ENCODE measurements at places on chromosomes 16 and 17.

DNA sequence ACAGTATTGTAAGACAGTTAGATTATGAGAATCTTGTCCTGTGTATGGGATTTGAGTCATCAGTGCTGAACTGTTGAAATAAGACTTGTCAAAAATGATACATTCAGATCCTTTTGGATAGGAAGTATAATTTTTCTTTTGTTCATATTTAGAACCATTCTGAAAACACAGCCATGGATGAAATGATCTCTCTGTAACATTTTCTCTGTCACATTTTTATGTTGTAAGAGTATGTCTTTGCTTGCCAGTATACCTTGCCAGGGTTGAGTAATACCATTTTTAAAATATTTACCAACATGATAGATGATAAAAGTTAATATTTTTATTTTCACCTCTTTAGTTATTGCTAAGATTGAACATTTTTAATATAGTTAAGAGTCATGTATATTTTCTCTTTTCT lies 45.0 kb downstream of the NSRP1 start:
- DNase-seq, result no peak

DNA sequence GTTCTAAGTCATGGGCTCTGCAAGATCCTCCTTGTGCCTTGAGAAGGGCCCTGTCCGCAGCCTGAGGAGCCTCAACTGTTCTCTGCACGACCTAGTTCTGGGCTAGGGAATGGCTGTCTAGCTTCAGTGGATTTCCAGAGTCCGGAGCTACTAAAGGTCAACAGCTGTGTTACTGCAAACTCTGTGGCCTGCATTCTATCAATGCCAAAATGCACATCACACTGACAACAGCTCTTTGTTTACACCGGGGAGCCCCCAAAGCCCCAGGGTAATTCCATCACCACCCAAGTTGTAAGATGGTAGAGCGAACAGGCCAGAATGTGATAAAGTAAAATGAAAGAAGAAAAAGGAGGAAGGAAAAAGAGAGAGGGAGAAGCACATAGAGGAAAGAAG lies 610.2 kb downstream of the MAF start:
- DNase-seq, result no peak

- no peak for DNase-seq
Measured at GRCh38 chr16:75267631-75268264, 16.3 kb upstream of the BCAR1 start.

- no peak for DNase-seq
Measured at GRCh38 chr16:83623892-83624291, 183.9 kb upstream of the HSBP1 start.

DNA sequence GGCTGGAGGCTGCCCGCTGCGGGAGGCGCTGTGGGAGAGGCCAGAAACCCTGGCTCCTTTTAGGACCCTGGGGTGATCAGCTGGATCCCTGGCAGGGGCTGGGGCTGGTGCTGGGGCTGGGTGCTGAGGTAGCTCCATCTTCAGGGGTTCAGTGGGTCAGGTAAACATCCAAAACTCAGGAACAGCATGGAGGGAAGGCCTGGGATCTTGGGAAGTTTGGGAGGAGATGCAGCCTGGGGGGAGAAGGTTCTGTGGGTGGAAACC lies 21.0 kb downstream of the ADGRG5 start:
- no peak for DNase-seq

- no peak for DNase-seq
Measured at GRCh38 chr17:77160875-77161530, 20.2 kb downstream of the SEC14L1 start.

GRCh38 chr16:11391576-11391975 lies 46.3 kb downstream of the RMI2 start:
- DNase-seq, result no peak

DNA sequence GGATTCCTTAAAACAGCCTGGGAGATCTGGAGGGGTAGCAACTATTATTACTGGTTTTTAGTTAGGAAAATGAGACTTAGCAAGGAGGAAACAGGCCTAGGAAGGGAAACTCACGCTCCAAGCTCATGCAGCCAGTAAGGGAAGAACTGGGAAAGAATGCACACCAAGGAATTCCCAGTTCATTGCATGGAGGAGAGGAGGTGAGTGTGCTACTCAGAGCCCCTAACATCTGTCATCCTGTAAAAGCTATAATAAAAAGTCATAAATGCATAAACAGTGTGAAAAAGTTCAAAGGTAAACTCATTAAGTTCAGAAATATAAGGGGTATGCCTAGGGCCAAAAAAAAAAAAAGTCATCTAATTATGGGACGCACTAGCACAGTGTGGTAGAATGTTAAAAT lies 25.9 kb downstream of the TMEM98 start:
- DNase-seq, result no peak

- no peak for DNase-seq
Measured at GRCh38 chr17:16917671-16918394, 54.1 kb downstream of the TNFRSF13B start.

GRCh38 chr16:397736-398332 lies 835 bp downstream of the NME4 start:
- DNase-seq, result no peak

- DNase-seq, result no peak
Measured at GRCh38 chr17:40331743-40332641, 23.0 kb downstream of the RARA start.

DNA sequence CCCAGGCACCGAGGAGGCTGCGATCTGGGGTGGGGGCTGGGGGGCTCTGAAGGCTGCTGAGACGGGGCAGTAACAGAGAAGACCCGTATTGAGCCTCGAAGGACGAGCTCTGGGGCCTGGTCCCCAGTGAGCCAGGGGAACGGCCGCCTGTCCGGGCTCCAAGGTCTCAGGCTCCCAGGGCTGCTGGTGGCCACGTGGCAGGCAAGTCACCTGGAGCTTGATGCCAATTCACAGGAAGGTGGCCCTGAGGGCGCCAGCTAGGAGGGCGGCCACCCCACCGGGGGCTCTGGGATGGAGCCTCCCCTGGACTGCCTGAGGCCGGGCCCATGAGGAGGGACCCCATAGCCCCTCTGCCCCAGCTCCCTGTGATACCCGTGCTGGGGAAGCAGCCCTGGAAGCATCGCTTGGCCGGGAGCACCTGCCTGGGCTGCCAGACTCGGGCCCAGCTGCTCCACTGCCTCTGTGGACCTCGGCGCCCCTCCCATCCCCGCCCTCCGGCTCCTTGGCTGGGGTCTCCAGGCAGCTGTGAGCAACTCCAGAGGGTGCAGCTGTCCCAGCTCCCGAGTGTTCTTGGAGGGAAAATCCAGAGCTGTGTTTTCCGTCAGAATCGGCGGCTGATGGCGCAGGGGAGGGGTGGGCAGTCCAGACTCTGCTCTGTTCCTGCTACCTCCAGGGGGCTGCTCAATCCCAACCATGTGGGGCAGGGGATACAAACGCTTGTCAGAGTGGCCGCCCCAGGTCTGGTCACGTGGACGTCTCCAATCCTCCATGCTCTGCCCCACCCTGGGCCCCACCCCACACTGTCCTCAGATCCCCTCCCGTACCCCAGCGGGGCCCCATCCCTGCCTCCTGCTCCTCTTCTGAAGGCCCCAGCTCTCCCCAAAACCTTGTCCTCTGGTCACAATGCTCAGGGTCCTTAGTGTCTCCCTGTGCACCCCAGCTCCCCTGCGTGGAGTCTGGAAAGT lies 67.2 kb upstream of the GNG13 start:
- DNase-seq, result no peak

GRCh38 chr17:30217054-30217453 lies 18.4 kb downstream of the SLC6A4 start:
- no peak for DNase-seq

DNA sequence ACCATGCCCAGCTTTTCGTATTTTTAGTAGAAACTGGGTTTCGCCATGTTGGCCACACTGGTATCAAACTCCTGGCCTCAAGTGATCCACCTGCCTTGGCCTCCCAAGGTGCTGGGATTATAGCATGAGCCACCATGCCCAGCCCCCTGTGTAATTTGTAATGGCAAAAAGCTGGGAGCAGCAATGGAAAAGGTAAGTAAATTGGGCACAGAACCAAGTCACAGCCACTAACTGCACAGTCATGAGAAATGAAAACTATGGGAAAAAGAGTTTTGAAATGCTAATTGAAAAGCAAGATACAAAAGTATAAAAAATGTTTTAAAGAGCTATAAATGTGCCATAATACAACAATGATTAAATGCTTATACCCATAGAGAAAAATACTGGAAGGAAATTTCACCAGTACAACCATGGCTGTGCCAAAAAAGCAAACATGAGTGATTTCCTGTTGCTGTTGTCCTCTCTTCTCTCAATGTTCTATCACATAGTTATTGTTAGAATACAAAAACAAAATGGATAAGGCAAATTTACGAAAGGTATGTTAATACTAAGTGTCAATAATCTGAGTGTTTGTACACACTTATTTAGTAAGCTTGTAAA lies 6.2 kb downstream of the NTAN1 start:
- DNase-seq, result no peak

DNA sequence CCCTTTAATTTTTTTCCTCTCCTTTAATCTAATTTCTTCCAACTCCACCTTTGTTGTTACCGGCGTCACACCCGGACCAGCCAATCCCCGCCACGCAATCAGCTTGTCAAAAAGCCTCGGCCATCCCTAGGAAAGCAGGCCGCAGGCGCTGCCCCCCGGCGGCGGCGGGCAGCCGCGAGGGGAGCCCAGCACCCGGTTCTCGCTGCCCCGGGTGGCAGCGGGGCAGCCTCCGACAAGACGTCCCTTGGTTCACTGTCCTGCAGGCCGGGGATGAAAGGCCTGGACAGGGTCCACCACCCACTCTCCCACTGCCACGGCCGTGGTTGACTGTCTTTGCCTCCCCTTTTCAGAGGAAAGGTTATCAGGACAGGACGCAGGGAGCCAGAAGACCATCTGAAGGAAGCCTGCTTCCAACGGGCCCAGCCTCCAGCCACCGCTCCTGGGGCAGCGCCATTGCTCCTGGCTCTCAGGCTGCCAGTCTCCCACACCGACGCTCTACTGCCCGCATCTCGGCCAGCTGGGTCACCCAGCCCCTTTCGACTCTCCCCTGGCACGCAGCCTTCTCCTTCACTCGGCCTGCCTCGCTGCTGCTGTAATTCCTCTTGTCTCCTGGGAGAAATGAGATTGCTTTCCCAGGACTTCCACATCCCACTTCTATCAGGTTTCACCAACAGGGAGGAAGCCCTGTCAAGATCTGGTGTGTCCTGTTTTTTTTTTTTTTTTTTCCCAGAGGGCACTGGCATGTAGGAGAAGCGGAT lies 2.8 kb upstream of the UBTF start:
- DNase-seq, result no peak

- no peak for DNase-seq
Measured at GRCh38 chr17:7211491-7212273, 8.0 kb downstream of the DLG4 start.

DNA sequence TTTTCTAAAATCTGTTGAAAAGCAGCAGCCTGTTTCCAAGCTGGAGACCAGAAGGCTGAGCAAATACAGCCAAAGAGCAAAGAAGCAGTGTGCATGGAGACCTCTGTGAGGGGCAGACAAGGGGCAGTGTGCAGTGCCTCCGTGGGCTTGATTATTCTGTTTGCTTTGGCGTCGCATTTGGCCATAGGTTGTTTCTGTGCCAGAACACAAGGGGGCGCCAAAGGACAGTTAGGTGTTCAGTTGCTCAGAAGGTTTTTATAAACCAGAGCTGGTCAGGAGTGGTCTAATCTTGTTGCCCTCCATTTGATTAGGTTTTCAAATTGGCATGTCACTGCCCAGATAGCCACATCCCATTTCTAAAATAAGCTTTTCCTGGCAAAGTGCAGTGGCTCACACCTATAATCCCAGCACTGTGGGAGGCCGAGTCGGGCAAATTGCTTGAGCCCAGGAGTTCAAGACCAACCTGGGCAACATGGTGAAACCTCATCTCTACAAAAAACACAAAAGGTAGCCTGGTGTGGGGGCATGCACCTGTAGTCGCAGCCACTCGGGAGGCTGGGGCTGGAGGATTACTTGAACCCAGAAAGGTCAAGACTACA lies 10.6 kb downstream of the MYH3 start:
- DNase-seq, result peak; percentile 26

DNA sequence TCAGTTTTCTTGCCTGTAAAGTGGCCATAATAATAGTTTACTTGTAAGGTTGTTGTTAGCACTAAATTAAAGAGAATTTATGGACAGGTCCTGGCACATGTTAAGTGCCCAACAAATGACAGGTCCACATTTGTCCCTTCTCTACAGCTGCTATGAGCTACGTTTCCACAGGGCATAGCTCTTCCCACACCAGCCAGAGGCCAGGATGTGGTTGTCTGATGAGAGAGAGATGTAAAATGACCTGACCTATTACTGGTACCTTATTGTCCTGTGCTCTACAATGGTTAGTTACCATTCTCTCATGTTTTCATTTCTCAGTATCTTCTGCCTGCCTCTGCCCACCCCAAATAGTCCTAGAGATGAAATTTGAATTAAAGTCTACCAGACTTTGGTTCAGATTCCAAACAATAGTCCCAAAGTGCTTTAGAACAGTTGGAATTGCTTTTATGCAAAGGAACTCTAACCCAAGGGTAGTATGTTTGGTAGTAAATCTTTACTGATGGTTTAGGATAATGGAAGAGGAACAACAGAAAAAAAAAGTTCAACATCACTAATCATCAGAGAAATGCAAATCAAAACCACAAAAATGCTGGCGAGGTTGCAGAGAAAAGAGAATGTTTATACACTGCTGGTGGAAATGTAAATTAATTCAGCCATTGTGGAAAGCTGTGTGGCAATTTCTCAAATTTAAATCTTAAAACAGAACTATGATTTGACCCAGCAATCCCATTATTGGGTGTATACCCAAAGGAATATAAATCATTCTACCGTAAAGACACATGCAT lies 57.1 kb upstream of the ANKFN1 start:
- DNase-seq, result peak; percentile 25

GRCh38 chr16:105521-105920 lies 27.5 kb downstream of the MPG start:
- no peak for DNase-seq

GRCh38 chr16:88008840-88009239 lies 57.6 kb downstream of the BANP start:
- no peak for DNase-seq

GRCh38 chr16:4682084-4682591 lies 11.2 kb upstream of the NUDT16L1 start:
- DNase-seq, result no peak

DNA sequence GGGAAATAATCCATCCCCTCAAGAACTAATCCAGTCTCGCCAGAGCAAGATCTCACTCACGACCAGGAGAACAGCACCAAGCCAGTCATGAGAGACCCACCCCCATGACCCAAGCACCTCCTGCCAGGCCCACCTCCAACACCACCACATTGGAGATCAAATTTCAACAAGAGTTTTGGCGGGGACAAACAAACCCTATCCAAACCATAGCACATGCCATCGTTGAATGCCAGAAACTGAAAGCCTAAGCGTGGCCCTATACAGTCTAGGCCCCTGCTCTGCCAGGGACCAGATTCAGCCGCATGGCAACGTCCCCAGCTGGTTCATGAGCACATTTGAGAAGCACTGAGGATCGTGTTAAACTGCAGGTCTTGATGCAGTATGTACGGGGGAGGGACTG lies 57.3 kb downstream of the AXIN2 start:
- no peak for DNase-seq

GRCh38 chr16:50991006-50991405 lies 160.1 kb downstream of the SALL1 start:
- DNase-seq, result no peak
